ENCODE measurements at places on chromosomes 4 and X. TPM values are rescaled to one million over a fixed set of nuclear protein-coding genes. Genes with fewer than 3 reads are reported as not detected.

ANOS1 gene
- not detected for total RNA-seq

GRCh38 chrX:42565739-42566138 is 212.2 kb downstream of the PPP1R2C start:
- DNase-seq: no peak

- DNase-seq: no peak
Measured at GRCh38 chr4:89331197-89331596, 23.6 kb upstream of the GPRIN3 start.

DNA sequence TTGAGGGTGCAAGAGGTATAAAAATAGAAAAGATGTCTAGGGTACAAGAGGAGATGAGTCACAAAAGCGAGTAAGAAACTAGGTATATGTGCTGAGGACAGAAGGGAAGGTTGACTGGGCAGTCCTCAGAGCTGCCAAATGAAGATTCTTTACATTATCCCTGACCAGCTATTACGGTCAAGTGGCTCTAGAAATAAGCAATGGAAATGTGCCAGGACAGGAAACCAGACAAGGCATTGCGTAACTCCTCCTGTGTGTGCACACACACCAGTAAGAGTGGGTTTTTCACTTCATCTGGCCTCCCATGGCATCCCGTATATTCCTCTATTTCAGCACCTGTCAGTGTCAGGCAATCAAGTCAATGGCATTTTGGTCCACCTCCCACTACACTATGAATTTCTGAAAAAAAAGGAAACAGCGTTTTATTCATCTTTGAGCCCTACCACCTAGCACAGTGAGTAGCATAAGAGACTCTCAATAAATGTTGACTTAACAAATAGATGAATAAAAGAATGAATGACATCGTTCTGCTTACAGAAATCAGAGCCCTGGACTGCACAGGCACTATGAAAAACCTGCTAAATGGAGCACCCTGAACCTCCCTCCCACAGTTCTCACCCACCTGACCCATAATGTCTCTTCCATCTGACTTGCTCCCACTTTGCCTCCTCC is 62.6 kb upstream of the KLF3 start:
- DNase-seq: no peak

DNA sequence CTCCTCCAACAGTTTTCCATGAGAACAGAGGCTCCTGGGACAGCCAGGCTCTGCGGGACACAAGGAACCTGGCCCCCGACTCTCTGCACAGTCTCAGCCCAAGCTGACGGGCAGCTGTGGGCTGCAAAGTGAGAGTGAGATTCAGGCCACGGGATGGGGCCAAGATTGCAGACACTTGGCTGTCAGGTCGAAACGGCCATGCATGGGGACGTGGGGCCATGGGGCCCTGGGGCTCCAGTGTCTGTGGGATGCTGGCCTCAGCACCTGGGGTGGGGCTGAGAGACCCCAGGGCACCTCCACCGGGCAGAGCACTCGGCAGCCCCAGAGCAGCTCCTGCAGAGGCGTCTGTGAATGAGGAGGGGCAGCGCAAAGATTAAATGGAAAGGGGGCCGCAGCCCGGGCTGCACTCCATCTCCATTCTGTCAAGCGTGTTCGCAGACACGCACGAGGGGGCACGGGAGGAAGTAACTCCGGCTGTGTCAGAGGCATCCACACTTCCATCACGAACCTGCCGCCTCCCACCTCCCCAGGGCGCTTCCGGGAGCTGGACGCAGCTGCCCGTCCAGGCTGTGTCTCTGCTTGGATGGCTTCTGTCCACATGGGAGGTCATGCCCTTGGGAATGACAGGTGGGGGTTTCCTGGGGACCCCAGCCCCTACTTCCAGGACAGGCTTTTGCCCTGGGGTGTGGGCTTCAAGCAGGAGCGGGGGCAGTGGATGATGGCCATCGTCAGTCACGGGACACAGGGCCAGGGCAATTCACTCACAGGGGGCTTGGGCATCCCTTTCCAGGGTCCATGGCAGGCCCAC is 82.8 kb upstream of the NKX1-1 start:
- no peak for DNase-seq
